ENCODE measurements at places on chromosomes 5 and 9.

DNA sequence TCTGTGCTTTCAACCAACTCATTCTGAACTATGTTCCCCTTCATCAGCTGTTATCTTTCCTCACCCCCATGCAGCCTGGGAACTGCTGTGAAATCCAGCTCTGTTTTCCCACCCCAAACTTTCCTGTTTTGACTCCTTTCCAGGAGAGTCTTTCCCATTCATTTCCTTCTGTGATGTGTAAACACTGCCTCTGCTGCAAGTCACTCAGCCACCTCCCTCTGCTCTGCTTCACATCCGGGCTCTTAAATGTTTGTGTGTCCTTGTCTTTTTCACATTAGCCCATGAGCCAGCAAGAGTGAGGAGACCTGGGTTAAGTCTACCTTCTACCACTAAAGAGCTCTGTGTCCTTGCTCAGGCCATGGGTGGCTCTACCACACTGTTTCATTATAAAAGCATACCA is 137.5 kb downstream of the ICE1 start:
- DNase-seq, result no peak

DNA sequence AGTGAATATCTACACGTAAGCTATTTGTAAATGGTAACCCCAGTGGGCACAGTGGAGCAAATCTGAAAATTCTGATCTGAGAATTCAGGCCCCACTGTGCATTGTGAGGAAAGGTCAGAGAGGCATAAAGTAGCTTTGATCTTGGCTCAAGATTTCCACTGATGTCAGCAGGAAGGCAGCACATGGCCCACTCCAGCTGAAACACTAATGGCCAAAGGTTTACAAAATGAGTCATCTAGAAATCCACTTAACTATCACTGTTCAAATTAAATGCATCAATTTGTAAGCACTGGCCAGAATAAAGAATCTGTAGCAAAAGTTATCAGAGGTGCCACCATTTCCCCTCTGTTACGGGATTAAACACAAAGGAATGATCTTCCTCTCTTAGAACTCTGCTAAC is 191.6 kb downstream of the C9orf152 start:
- DNase-seq, result no peak

DNA sequence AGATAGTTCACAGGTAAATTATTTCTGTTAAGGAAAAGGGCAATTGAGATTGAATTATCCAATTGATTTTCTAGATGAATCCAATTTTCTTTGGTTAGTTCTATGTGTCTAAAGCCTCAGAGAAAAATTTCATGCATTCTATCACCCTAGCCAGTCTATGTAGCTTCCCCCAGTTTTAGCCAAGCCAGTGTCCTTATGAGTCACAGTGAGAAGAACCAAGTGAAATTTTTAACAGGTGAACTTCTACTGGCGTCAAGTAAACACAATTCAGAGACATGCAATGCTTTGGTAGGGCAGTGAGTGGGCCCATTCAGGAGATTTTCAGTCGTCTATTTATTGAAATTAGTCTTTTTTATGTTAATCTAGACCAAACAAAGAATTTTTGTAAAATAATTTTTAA is 1077.4 kb upstream of the ARRDC3 start:
- no peak for DNase-seq

DNA sequence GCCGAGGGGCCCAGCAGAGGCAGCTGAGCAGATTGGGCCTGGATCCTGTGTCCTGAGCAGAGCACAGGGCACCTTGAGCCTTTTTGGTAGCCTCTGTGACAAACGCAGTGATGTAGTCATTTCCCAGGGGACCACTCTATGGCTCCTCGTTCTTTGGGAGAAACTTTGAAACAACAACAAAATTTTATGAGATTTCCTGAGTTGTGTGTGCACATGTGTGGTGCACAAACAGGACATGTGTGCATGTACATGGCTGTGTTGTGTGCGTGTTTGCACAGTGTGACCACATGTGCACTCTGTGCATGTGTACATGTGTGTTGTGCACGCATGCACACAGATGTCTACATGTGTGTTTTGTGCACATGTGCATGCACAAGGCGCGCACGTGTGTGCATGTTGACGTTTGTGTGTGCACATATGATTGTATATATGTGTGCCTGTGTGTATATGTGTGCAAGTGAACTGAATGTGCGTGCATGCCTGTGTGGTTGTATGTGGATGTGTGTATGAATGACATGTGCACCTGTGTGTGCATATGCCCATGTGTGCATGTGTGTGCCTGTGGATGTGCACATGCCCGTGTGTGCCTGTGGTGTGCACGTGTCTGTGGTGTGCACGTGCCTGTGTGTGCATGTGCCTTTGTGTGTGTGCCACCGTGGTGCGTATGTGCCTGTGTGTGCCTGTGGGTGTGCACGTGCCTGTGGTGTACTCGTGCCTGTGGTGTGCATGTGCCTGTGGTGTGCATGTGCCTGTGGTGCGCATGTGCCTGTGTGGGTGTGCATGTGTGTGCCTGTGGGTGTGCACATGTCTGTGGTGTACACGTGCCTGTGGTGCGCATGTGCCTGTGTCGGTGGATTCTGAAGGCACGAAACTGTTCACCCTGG is 221.6 kb downstream of the CACNA1B start:
- DNase-seq, result no peak

DNA sequence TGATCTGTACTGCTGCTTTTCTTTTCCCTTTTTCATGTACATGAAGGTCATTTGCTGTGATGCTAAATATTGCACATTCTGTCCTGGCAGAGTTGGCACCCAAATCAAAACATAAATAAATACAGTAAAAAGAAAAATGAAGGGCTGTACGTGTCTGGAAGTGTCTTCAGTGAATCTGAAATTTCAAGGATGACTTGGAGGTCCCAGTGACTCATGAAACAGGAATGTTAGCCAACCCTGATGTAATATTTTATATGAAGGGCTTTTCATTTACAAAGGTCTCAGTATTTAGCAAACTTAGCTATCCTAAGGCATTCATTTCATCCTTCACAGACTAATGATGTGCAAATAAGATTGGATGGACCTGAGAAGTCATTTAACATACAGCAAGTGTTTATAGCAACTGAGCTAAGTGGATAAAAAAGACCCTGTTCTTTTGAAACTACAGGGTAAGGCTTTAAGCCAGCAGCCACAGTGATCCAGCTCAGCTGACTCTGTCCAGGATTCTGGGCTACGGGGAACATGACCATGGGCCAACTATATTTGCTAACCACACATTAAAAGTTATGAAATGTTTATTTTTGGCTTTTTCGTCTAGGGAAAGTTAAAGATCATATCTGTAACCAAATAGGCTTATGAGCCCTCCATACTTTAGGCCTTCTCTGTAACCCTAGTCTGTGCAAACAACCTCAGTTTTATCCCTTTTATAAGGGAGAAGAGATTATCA is 104.0 kb upstream of the DMRTA1 start:
- DNase-seq, result no peak

DNA sequence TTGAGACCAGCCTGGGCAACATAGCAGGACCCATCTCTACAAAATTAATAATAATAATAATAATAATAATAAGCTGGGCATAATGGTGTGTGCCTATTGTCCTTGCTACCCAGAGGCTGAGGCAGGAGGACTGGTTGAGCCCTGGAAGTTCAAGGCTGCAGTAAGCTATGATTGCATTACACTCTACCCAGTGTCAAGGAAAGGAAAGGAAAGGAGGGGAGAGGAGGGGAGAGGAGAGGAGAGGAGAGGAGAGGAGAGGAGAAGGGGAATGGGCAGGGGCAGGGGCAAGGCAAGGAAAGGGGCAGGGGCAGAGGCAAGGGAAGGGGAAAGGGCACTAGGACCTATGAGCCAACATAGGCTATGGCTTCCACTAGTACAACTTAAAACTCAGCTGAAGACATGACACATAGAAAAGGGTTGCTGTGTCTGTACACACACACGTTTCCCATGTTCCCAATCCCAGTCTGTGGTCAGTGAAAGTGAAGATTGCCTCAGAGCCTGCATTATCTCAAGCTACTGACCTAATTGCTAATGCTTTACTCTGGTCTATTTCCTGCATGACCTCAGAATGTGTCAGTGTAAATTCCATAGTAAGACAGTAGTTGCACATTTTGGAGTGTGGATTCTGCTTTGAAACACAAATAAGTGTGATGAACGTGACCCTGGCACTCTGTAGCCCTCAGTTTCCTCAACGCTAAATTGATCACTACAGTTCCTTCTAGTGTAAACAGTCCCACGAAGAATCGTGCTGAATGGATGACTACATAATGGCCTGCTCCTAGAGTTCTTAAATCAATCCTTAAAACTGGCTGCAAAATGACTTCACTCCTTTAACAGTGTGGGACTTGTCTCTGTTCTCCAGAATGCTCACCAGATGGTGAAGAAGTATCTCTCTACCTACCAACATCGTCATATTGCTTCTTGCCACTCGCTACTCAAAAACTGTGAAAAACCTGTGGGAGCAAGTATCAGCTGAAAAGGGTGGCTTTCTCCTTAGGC is 497.0 kb downstream of the RAB3C start:
- no peak for DNase-seq

DNA sequence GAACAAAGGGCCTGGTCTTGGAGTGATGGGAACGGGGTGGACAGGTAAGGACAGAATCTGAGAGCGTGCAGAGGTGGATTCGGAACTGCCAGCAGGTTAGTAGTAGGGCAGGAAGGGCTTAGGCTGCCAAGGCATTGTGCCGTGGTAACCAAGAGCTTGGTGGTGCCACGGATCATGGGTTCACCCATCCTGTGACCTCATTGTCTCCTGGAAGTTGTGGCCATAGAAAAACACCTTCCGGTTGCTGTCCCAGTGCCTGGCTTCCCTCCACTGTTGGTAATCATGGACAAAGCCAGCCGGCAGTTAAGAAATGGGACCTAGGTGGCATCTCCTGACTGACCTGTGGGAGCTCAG is 42.5 kb upstream of the CFAP157 start:
- DNase-seq, result no peak

- DNase-seq, result no peak
Measured at GRCh38 chr9:90044710-90045151, 439.9 kb downstream of the GADD45G start.

DNA sequence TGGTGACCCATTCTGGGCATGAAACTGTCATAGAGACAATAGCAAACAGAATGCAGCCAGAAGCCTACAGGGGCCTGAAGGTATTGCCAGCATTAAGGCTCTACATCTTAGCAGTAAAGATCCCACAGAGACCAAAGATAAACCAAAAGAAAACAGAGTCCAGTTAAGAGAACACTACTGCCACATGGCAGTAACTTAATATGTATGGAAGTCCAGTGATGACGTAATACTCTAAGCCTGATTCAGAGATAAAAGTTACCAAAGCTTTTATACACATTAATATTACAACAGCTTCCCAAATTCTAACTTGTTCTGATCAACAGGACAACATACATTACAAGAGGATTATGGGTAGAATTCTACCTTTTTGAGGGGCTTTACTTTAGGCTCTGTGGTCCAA is 371.5 kb downstream of the PRELID2 start:
- no peak for DNase-seq

DNA sequence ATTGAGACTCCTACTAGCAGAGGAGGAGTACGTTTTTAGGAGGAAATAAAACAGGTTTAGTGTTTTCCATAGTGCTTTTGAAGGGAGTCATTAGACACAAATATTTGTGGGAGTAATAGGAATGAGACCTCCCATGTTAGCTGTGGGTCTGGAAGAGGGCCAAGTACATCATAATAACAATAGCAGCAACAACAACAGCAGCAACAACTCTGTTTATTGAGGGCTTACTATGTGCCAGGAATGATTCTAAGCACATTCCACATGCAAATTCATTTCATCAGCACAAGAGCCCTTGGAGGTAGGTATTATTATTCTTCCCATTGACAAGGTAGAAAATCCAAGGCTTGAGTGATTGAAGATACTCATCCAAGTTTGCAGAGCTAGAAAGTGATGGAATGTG is 384.2 kb upstream of the RPS23 start:
- DNase-seq, result no peak

DNA sequence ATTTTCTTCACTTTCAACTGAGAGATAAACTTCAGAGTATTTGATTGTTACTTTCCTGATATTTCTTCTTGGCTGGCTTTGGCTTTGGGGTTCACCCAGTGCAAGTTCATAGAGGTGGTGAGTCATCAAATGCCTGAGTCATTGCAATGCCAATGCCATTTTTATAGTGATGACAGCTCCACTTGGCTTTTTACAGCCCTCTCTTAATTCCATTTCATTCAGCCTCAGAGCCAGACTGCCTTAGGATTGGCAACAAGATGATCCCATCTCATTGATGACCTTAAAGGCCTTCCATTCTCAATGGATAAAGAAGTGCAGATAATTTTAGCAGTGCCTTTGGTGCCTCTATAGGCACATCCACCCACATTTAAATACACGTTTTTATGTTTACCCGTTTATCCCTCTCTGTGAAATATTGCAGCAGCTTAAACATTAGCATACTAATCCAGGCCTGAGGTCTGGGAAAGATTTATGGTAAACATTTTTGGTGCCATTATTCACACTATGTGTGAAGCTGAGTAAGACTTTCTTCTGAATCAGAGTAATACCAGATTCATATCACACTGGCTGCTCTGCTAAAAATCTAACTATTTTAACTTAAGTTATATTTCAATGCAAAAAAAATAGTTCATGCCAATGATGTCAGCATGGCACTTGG is 88.9 kb upstream of the TYRP1 start:
- DNase-seq, result no peak

GRCh38 chr9:100219347-100219746 is 120.3 kb downstream of the INVS start:
- no peak for DNase-seq
